Stimulated activated CD4-positive, alpha-beta T cell treated with anti-CD3 and anti-CD28 coated beads, Interleukin-15, amount 100 ng/mL, for 24 hours (primary cell): ENCODE measurements at places on chromosomes 11 and 22.
A peak's percentile ranks its signal among the peaks of the same experiment; 100 is the strongest.

- DNase-seq, result no peak
These were observed 855 bp upstream of the MS4A5 start for GRCh38 chr11:60428517-60428916.

DNA sequence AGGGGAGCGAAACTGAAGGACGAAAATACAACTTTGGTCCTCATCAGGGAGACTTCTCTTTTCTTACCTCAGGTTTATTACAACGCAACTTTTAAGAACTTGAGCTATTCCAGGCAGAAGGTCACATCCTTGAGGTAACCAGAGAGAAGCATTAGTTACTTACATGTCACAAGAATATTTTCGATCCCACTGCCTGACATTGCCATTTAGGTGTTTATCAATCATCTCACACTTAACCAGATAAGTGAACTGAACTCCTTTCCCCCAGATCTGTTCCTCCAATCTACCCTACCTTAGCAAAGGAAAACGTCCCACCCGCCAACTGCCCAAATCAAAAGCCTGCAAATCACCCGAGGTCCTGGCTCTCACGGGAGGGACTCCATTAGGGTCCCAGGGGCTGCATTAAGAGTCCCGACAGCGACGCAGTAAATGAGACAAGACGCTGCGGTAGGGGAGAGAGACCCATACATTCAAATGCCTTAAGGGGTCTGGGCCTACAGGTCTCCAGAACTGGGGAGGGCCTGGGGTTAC is 734 bp downstream of the ZNF280B start:
- DNase-seq, result no peak

DNA sequence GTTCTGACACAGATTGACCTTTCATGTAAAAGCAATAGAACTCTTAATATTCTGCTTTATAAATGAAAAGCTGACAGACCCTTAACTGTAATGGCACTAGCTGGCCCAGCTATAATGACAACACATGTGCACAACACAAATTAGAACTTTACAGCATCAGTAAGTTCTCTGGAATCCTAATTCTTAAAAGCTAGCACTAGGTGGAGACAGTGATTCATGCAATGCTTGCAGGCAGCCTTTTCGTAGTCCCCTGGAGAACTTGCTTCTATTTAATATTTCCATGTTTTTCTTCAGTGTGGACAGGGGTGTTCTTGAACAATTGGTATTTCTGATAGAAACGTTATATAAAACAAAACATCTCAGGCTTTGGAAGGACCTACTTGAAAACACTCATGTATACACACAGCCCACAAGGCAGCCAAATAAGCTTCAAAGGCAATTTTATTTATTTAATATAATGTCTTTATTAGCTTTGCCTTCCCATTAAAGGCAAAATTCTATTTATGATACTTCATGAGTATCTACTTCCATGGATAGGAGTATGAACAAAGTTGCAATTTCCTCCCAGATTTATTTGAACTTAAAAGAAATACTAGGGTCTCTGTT is 374.3 kb upstream of the MPPED2 start:
- DNase-seq, result no peak

DNA sequence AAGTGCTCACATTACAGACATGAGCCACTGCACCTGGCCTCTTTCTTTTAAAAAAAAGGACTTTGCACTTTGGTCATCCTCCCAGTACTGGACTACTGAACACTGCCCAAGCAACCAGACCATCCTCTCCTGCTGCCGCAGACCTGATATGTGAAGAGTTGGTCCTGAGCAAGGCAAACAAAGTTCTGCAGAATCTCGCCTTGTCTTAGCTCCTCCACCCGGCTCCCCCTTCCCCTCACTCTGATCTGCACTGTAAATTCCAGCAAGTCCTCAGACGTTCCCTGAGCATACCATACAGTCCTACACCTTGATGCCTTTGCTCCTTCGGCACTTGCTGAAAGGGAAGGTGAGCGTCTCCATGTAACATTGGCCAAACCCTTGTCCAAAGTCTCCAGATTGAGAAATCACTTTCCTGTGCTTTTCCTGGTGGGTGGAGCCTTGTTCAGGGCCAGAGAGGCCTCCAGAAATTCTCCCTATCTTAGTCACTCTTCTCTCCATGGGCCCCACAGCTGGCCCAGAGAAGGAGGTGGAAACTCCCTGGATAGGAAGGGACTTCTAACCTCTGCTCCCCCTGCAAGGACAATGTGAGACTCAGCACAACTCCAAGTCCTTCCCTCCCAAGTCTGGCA is 47.0 kb upstream of the TIMP3 start:
- no peak for DNase-seq

DNA sequence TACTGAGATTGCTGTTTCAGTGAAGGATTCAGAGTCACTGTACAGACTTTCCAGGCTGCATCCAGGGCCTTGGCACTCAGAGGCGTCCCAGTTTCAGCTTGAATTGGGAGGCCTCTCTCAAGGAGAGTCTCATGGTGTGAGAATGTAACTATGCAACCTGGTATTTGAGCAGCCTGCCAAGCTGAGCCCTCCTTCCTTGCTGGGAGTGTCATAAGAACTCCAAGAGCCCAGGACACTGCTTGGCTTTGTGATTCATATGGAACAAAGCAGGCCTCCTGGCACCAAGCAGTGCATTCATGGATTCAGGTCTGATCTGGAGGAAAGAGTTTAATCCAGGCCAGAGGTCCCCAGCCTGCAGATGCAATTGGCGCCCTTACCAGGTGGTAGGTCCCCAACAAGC is 171.7 kb downstream of the DBX1 start:
- DNase-seq, result no peak

DNA sequence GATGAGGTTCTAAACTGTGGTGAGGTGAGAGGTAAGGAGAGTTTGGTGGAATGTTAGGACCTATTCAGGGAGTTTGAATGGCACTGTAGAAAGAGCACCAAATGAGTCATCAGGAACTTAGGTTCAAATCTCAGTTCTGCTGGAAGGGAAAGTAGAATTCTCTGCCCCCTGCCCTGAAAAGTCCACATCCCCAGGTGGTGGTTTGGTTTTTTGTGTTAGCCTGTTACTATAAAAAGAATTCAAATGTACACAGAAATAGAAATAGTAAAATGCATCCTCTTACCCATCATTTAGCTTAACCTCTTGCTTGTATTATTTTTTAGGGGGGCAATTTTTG is 20.2 kb downstream of the PPFIBP2 start:
- no peak for DNase-seq

DNA sequence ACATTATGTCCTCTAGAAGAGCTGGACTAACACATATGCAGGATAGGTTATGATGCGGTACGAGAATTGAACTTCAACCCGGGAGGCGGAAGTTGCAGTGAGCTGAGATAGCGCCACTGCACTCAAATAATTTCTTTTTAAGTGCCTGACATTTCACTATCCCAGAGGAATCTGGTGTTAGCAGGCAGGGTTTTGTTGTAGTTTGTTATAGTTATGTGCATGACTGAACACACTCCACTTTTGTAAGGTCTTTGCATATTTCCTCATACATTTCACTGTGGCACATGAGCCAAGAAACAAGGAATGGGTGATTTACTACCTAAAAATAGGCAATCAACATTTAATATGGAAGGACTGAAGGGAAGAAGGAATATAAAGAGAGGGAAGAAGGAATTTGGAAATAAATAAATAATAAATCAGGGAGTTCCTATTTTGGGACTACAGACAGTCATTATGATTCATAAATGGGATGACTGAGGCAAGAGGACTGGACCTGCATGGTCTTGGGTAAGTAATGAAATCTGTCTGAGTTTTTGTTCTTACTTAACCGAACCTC is 8.7 kb upstream of the HIPK3 start:
- no peak for DNase-seq

DNA sequence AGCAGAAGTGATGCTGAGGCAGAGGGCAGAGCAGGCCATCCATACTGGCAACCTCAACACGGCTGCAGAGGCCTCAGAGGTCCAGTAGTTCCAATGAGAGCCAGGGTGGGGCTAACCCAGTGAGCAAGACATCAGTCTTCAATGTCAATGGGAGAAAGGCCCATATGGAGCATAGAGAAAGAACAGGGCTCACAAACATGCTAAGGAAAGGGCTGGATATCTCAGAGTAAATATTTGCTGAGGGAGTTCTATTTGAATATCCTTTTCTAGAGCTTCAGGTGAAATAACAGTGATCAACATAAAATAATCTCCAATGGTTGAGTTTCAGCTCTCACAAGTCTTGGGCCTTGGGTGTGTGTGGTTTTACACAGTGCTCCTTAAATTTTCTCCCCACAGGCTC is 50.8 kb upstream of the CCDC90B start:
- no peak for DNase-seq

- no peak for DNase-seq
These were observed 756 bp downstream of the CLNS1A start for GRCh38 chr11:77636731-77637344.

GRCh38 chr11:60900673-60901404 is 5.5 kb downstream of the PRPF19 start:
- no peak for DNase-seq

DNA sequence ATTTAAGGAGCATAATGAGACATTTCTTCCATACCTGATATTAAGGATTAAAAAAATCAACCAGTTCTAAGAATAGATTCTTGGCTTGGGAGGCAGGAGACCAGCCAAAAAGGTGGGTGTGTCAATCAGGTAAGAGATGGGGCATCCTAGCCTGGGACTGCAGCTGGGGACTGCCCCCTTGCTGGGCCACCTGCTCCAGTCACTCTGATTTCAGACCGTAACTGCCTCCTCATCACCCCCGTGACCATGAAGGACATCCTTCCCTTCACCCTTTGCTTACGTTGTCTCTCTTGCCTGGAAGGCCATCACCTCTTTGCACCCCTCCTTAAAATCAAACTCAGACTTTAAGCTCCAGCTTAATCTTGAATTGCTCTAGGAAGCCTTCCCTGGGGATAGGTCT is 17.9 kb downstream of the PTPN5 start:
- no peak for DNase-seq

GRCh38 chr11:36492724-36493304 is 17.3 kb downstream of the TRAF6 start:
- peak; percentile 12 for DNase-seq
